ENCODE measurements at places on chromosomes 11 and 22.

GRCh38 chr11:62680825-62681240, 2.0 kb upstream of the UBXN1 start:
- peak; percentile 56 for DNase-seq

GRCh38 chr22:31825513-31825912, 71.7 kb downstream of the DEPDC5 start:
- no peak for DNase-seq

GRCh38 chr22:37179622-37180420, 8.2 kb downstream of the C1QTNF6 start:
- DNase-seq, result no peak

- DNase-seq, result no peak
Observed at GRCh38 chr22:37569921-37570660, 9.8 kb downstream of the LGALS2 start.

All from fibroblast of skin of left biceps (primary cell).